GM12878 (cell line): ENCODE measurements at places on chromosomes 7 and 10.

- DNase-seq = no peak
These were observed 63.2 kb upstream of the PODXL start for GRCh38 chr7:131619336-131620305.

GRCh38 chr10:95531994-95532399 is 29.2 kb downstream of the SORBS1 start:
- DNase-seq = no peak

- no peak for DNase-seq
These were observed 6.4 kb downstream of the KIAA1549 start for GRCh38 chr7:138974675-138975292.

DNA sequence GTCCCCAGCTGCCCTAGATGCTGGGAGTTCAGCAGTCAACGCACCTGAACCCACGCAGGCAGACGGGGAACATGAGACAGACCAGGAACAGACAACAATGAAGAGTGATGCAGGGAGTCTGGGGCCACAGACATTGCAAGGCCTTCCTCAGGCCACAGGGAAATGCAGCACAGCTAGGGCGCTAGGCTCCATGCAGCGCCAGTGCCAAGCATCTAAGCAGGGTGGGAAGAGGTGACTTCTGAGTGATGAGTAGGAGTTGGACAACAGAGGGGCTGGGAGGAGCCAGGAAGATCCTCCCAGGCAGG is 7.7 kb upstream of the RET start:
- DNase-seq = no peak

- no peak for DNase-seq
These were observed 62.1 kb upstream of the EFCAB10 start for GRCh38 chr7:105643384-105643783.

GRCh38 chr7:40538281-40538680 is 403.5 kb downstream of the SUGCT start:
- no peak for DNase-seq

DNA sequence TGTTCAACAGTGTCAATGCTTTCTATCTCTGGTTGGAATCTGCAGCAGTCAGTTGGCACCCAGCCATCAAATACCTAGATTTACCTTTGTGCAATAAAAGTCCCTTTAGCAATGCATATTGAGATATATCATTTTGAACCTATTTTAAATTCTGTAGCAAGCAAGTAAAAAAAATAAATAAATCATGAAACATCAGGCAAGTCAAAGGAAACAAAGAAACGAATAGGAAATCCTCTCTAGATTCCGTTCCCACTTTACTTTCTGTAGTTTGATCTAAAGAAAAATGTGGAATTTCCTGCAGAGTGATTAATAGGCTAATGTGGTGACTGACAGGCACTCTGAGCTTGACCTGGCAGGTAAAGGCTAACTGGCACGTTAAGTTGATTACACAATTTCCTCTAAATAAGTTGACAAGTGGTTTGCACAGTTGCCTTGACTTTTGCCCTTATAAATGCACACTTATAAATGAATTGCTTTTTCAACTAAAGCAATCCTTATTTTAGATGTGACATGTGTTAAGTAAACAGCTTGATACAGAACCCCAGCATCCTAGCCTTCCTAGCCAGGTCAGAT is 208.1 kb upstream of the TCF7L2 start:
- DNase-seq = no peak

- no peak for DNase-seq
These were observed 242.3 kb downstream of the DYNC1I1 start for GRCh38 chr7:96014617-96015016.

- DNase-seq = no peak
These were observed 329.8 kb upstream of the SEMA3D start for GRCh38 chr7:85516675-85517074.

DNA sequence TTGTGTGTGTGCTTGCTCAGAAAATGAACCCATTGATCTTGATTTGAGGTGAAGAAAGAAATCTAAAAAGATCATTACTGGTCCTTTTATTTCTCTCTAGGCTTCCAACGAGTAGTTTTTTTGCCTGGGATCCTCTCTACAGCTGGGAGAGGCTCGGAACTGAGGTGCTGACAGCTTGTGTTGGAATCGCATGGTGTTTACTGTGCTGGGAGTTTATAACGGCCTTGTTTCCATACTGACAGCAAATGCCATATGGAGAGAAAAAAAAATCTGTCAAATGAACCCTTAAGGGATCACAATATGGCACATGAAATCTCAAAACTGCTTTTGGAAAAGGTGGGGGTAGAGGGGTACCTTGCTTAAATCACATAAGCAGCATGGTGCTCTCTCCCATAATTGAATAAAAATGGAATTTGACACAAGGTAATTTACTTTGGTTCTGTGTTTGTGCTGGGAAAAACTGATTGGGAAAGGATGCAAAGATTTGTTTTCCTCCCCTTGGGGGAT is 165.0 kb downstream of the RGS10 start:
- DNase-seq = no peak

GRCh38 chr10:31399631-31400030 is 80.6 kb downstream of the ZEB1 start:
- no peak for DNase-seq

- no peak for DNase-seq
These were observed 183.4 kb downstream of the SORCS3 start for GRCh38 chr10:104824380-104825006.

DNA sequence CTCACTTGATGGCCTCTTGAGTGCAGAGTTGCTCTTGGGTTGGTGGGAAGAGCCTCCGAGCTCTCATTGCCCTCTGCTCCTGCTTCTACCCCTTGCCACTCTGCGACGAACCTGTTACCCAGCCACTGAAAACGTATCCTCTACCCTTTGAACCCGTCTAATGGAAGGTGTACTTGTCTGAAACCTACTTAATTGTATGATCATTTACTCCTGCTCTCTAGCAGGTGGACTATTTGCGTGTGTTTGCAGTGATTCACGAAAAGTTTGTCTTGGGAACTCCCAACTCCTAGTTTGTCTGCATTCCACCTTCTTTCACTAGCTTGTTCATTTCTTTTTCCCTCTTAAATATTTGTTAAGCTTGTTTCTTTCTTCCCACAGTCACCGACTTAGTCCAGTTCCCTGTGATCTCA is 503 bp downstream of the CROT start:
- no peak for DNase-seq

GRCh38 chr10:78600740-78601139 is 468.0 kb upstream of the ZMIZ1 start:
- DNase-seq = no peak

DNA sequence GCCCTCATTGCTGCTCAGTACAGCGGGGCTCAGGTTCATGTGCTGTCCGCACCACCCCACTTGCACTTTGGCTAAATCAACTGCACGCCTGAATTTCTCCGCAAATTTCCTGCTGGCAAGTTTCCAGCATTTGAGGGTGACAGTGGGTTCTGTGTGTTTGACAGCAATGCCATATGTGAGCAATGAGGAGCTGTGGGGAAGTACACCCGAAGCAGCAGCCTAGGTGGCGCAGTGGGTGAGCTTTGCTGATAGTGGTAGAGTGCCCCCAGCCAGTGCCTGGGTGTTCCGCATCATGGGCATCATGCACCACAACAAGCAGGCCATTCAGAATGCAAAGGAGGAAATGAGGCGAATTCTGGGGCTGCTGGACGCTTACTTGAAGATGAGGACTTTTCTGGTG is 103.9 kb upstream of the POT1 start:
- DNase-seq = no peak
